Caki2 (cell line): ENCODE measurements at places on chromosomes 3 and 15. TPM values are rescaled to one million over a fixed set of nuclear protein-coding genes. Genes with fewer than 3 reads are reported as not detected.

- no peak for DNase-seq
Measured at GRCh38 chr3:146159616-146160320, 1.2 kb downstream of the PLOD2 start.

DNA sequence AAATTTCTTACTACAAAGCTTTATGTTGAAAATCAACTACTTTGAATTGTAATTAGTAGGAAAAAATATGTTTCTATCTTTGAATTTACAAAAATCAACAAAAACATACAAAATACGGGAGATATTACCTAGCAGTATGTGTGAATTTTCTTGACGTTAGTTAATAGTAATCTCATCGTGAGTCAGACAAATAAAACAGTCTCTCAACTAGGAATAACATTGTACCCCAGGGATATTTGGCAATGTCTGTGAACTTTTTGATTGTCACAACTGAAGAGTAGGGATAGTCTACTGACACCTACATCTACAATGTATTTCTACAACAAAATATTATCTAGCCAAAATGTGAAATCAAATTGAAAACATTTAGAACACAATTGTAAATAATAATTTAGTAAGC, 250.3 kb downstream of the POLQ start:
- no peak for DNase-seq

DNA sequence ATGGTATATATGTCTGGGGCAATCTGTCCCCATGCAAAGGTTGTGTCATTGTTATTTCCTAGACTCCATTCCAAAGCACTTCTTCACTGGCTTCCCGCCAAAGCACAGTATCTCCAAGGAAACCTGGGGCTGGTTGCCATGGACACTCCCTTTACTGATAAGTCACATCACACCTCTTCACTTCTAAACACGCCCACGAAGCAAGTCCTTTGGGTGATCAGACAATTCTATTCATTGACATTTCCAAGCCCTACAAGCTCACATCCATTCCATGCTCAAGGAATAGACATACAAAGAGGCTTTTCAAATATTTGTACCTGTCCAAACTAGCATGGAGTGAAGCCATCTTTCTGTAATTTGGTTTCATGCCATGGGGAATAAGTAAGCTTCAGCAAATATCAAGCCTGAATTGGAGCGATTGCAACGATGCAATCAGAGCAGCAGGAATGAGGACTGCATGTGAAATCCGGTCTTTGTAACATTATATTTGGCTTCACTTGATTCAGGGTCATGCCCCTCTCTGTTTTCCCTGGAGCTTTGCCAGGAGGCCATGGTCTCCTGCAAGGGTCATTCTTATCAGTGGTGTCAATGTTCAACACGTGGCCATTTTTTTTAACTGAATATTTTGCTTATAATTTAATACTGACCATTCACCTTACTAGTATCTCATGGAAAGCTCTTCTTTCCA, 201.6 kb upstream of the TMC3 start:
- DNase-seq = no peak

PCYT1A gene
- 20.6 and 43.5 TPM in 2 replicates for total RNA-seq

FBXL2 gene
- 5.7 and 8.0 TPM in 2 replicates for total RNA-seq

DNA sequence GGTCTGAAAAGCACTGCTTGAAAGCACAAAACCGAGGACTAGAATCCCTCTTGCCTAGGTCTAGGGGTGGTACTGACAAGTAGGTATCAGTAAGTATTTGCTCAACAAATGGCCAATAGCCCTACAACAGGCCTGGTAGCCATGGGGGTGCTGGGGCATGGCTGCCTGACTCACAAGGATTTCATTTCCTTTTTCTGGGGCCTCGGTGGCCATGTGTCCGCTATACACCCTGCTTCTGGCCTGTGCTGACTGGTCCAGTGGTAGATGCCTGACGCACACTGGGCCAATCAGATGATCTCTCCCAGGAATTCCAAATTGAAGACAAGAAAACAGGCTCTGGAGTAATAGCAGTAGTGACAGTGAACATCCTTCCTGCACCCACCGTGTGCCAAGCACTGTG, 29.4 kb downstream of the MELTF start:
- DNase-seq = no peak

- no peak for DNase-seq
Measured at GRCh38 chr15:98751767-98752166, 103.4 kb downstream of the IGF1R start.

ANKRD34C gene
- total RNA-seq = not detected in 2 replicates
